HL-60 (cell line): ENCODE measurements at places on chromosomes 3 and 15.

DNA sequence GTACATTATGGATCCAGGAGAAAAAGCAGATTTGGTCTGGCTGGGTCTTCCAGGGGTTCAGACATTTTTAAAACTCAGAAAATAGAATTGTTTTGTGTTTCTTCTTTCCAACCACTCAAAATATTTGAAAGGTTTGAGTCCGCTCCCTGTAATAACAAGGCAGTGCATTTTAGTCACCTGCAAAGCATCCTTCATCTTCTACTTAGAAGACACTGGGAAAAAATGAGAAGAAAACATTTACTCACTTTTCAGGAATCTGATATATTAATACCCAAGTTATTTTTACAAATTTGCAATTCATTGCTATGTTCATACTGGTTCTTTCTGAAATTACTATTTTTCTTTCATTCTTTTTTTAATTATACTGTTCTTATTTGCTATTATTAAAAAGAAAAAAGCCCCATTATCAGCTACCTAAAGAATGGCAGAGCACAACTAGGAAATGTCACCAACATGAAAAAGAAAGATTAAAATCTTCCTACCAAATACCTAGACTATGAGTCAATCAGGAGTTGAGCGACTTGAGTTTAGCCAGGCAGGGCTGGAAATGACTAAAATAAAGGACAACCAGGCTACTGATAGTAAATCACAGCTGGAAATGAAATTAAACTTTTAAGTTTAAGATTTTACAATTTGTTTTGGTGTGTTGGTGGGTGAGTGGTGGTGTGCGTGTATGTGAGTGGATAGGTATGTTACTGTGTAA lies 280.3 kb upstream of the THBS1 start:
- DNase-seq: no peak

DNA sequence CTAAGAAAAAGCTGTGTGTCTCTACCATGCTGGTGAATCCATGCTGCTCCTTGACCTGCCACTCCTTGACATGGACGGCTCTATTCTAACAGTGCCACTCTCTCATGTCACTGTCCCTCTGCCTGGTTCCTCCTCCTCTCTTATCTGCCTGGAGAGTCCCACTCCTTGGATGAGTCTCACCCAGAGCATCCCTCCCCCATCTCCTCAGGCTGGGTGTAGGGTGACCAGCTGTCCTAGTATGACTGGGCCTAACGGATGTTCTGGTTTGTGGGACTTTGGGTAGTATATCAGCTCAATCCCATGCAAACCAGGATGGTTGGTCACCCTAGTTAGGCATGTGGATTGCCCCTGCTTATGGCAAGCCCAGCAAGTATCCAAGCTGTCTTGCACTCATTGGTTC lies 54.3 kb downstream of the LIPC start:
- no peak for DNase-seq

GRCh38 chr3:190617185-190617584 lies 103.3 kb downstream of the IL1RAP start:
- peak; percentile 95 for DNase-seq

- DNase-seq: no peak
Observed at GRCh38 chr15:69253156-69253555, 45.6 kb upstream of the PAQR5 start.

GRCh38 chr3:108017587-108017986 lies 73.2 kb downstream of the CD47 start:
- no peak for DNase-seq

GRCh38 chr3:127690823-127691452 lies 18.2 kb downstream of the ABTB1 start:
- peak; percentile 45 for DNase-seq

- no peak for DNase-seq
Observed at GRCh38 chr3:151204530-151205402, 1.8 kb upstream of the GPR171 start.

- DNase-seq: no peak
Observed at GRCh38 chr15:77027697-77028450, 32.9 kb downstream of the PSTPIP1 start.

- DNase-seq: no peak
Observed at GRCh38 chr3:100157685-100158084, 43.4 kb upstream of the FILIP1L start.

DNA sequence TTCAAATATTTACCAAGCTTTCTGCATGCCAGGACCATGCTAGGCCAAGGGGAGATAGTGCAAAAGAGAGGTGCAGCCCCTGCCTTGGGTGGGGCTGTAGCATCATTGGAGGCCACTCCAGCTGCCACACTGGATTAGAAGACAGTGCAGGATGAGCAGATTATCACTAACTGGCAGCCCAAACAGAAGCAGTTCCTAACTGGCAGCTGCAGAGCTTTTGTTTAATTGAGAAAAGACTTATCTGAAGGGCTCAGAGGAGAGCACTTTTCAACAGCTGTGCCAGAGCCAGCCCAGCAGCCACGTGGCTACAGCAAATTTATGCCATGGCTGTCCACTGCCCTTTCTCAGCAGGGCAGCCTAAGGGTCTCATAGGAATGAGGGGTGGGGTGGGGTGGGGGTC lies 13.5 kb upstream of the ACSBG1 start:
- DNase-seq: no peak

- no peak for DNase-seq
Observed at GRCh38 chr3:98967758-98968157, 66.3 kb upstream of the DCBLD2 start.

GRCh38 chr3:34582055-34582454 lies 783.6 kb downstream of the PDCD6IP start:
- DNase-seq: no peak

DNA sequence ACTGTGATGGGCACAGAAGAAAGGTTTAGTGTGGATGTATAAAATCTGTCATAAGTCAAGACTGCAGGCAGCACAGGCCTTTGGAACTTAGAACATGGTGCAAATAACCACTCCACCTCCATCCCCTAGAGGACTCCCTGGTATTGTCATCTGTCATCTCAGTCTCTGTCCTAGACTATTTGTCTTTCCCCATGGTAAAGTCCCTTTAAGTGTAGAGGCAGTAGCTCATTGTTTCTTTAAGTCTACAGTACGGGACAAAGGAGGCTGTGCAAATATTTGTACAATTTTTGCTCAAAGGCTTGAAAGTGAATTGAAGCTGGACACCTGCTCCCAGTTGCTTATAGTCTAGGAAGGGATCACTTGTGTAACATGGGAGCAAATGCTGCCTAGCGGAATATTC lies 3.2 kb upstream of the PXYLP1 start:
- no peak for DNase-seq

DNA sequence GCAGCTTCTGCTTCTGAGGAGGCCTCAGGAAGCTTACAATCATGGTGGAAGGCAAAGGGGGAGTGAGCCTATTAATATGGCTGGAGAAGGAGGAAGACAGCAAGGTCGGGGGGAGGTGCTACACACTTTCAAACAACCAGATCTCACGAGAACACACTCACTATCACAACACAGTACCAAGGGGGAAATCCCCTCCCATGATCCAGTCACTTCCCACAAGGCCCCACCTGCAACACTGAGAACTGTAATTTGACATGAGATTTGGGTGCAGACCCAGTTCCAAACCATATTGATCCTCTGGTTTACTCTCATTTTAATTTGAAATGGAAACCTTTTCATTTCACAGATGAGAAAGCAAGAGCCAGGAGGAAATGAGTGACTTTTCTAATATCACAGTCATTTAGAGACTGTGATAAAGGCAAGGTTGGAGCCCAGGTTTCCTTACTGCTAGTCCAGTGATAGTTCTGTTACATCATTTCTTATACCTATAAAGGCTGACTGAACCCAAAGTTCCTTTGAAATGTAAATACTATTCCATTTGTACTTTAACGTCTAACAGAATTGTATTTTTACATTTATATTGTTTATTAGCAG lies 105.8 kb upstream of the GAP43 start:
- no peak for DNase-seq

DNA sequence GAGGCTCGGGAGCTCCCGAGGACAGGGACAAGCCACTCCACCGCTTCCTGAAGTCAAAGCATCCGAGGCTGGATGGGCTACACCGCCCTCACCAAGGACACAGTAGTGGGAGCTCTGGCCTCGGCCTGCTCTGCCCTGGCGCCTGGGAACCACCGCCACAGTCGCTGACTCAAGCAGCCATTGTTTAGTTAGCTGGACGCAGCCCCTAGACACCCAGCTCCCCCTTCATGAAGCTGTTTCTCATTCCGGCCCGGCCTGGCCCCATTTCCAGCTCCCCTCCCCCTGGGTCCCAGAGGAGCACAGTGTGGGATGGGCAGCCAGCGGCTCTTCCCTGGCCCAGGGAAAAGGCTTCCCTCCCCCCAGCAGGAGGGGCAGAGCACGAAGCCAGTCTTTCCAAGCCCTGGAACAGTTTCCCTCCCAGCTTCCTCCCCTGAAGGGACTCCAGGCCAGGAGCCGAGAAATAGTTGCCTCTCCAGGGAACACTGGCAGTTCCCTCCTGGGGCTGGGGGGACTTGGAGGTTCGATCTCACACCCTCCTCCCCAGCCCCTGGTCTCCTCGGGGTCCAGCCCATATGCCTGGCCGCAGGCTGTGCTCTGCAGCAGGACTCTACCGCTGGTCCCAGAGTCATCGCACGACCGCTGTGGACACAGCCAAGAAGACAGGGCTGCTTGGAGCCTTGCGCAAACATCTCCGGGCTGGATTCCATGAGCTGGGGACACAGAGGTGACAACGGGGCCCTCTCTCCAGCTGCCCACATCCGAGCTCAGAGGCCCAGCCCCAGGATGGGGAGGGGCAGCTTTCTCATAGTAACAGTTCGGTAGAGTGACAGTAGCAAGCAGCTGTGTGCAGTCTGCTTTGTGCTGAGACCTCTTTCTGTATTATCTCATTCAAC lies 10.0 kb downstream of the PLXND1 start:
- peak; percentile 76 for DNase-seq

DNA sequence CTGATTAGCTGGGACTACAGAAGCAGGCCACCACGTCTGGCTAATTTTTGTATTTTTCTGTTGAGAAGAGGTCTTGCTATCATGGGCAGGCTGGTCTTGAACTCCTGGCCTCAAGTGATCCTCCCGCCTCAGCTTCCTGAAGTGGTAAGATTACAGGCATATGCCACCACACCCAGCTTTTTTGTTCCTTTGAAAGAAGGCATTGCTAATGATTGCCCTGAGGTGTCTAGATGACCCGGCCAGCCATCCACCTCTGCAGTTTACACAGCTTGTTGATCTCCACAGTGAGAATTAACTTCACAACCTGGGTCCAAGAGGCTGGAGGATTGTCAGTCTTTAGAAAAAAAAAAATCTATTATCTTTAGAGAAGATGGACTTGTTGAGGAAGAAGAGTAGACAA lies 58.7 kb downstream of the SMAD3 start:
- DNase-seq: no peak

DNA sequence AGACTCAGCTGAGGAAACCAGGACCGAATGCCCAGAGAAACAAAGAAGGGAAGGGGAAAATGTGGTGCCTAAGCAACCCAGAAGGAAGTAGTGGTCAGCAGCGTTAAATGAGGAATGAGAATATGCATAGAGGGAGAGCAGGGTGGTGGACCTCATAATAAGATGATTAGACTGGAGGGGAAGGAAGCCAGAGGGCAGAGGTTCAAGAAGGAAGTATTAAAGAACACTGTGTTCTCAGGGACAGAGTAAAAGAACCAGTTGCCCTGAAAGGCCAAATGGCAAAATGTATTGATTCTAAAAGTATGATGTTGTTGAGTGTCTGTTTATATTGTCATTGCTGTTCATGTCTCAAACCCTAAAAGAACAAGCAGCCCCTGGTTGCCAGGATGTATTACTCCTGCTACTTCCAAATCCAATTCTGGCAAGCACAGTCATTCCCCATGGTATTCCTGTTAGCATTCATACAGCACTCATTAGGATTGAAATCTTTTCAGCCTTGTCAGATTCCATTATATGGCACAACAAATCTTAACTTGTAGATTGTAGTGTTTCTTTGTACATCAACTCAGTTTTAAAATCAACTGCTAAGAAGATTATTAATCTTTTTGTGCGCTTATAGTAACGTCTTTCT lies 23.4 kb downstream of the P2RY1 start:
- DNase-seq: no peak

DNA sequence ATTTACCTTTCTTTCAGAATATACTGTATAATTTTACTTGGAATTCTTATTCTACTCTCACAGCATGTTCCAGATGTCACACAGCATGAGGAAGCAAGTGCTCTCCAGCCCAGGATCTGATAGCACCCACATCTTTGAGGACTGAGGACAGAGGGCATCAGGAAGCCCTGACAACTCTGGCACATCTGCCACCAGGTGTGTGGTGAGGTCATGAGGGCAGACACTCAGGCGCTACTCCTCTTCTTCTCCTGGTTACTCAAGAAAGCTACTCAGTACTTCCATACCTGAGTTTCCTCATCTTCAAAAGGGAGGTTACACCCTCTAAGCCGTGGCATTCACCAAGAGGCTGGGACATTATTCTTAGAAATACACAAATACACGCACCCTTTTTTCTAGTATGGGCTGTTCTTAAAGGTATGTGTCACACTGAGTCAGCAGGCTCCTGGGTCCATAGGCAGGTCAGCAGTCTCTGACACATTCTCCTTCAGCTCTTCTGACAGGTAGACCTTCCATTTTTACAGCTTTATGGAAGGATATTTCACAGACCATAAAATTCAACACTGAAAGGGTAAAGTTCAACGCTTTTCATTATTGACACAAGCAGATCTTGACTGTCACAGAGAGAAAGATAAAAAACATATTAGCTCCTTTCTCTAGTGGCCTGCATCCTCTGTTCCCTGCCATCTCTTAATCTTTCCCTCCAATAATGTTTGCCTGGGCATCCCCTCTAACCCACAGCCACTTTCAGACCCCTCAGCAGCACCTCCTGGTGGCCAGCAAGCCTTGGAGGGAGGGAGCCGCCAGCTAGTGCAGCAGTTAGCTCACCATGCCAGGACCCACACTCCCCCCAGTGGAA lies 103.2 kb upstream of the TJP1 start:
- DNase-seq: peak; percentile 28

GRCh38 chr3:134892761-134893160 lies 97.7 kb downstream of the EPHB1 start:
- DNase-seq: no peak
